ENCODE measurements at places on chromosomes 7 and 10.

- no peak for DNase-seq
Observed at GRCh38 chr10:33725430-33725829, 391.0 kb upstream of the NRP1 start.

DNA sequence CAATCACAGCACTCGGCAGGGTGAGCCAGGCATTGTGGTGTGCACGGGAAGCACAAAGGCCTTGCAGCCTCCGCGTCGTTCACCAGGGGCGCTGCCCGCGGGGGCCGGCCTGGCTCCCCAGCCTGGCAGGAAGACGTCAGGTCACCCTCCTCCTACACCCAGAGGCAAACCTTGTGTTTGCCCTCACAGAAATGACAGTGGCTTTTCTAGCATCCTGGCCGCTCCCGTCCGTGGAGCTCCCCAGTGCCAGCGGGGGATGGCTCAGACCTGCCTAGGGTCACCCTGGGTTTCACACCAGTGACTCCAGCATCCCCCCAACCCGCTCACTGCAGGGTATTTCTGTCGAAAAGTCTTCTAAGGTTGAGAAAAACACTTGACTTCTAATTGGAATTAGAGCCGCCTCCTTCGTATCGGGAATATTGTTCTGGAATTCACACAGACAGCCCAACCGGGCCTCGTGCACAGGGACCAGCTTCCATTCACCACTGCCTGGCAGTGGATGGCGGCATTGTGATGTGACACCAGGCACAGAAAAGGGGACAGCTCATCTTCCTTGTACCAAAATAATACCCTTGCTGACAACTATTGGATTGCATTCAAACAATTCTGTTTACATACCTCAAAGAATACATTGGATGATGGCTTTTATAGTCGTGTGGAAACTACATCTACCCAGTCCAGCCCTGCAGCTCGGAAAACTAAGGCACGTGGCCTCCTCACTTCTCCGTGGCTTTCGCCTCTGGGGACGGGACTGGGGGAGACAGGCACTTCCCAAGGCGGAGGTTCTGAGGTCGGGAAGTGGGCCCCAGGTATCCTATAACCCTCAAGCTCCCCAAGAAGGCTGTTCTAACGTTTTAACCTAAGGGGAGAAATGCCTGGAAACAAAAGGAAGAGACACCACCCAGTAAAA is 109.0 kb downstream of the EBF3 start:
- DNase-seq = no peak

DNA sequence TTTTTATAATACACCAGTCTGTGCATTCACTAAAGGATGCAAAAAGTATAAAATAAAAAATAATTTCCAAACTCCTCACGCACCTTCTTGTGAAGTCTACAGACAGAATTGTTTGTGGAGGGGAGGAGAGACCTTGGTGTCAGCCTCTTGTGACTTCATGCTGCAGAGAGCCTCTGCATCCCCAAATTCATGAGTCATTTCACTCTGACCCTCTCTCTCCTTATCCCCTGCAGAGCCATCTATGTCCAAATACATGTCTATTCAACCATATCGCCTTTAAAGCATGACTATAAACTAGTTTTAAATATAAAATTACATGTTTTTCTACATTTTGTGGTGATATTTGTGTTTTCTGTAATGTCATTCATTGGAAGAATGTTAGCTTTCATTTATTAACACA is 6.0 kb downstream of the CREB5 start:
- DNase-seq = no peak

GRCh38 chr7:79822620-79823240 is 311.9 kb upstream of the GNAI1 start:
- no peak for DNase-seq

GRCh38 chr10:13795653-13796555 is 209.1 kb downstream of the PRPF18 start:
- DNase-seq = no peak

- no peak for DNase-seq
Observed at GRCh38 chr10:132566892-132567291, 29.3 kb downstream of the INPP5A start.

GRCh38 chr7:150927956-150928344 is 50.2 kb downstream of the KCNH2 start:
- DNase-seq = no peak

DNA sequence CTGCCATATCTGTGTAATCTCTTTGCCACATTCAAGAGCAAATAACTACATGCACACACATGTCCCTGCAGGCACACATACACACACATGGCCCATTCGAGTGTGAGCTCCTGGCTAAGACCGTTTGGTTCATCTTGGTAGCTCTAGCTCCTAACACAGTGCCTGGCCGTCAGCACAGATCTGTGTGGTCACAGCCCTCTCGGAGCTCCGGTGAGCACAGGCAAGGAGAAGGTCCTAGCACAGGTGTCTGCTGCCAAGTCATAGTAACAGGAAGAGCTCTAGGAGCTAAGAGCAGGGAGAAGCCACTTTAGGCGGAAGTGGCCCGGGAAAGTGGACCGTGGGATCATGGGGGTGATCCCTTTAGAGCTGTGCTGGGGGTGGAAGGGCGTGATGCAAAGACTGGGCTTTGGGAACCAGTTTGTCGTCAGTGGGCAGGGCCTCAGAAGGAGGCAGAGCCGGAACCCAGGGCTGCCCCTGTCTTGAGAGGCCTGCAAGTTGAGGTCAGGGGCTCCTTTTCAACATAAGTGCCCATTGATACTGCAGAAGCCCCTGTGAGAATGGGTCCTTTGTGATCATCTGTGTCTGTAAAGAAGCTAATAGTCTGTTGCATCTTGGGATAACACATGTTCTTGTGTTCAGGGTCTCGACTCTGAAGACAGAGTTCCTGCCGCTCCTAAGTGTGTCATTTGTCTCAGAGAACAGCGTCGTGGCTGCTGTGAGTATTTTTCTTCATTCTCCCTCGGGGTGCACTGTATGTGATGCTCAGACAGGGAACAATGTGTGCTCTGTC is 16.6 kb upstream of the ARPC1B start:
- no peak for DNase-seq

GRCh38 chr10:123788981-123789380 is 102.6 kb downstream of the CPXM2 start:
- DNase-seq = no peak

DNA sequence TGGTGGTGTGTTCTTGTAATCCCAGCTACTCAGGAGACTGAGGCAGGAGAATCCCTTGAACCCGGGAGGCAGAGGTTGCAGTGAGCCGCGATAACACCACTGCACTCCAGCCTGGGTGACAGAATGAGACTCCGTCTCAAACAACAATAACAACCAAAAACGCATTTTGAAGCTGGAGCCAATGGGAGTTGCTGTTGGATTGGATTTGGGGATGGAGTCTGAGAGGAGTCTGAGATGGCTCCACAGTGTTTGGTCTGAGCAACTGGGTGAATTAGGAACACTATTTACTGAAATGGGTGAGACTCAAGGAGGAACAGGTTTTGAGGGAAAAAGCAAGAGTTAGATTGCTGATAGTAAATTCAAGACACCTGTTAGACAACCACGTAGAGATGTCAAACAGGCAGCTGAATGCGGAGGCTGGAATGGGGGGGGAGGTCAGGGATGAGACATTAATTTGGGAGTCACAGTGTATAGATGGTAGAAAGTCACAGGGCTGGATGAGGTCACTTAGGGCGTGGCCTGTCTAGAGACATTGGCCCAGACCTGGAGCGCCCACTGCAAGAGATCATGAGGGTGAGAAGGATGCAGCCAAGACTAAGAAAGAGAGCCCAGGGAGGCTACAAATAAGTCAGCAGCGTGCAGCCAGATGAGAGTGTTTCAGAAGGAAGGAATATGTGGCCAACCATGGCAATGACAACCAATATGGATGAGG is 56.4 kb downstream of the CYCS start:
- DNase-seq = no peak

DNA sequence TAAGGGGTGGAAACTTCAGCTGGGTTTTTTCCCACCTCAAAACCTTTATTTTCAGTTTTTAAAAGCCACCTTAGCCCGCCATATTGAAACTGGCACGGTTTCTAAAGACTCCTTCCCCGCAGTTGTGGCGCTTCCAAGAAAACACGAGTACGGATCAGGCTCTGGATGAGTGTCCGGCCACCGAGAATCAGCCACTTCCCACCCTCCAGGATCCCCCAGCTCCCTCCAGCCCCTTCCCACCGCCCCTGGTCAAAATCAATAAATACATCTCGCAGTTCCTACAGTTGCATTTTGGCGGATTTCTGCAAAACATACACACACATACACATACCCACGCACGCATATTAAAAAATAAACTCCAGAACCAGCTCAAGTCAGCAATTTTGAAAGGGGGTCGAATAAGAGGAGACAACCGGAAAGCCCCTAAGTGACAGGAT is 1.1 kb downstream of the SFMBT2 start:
- no peak for DNase-seq

GRCh38 chr10:63300801-63301200 is 165.0 kb downstream of the JMJD1C start:
- DNase-seq = no peak

DNA sequence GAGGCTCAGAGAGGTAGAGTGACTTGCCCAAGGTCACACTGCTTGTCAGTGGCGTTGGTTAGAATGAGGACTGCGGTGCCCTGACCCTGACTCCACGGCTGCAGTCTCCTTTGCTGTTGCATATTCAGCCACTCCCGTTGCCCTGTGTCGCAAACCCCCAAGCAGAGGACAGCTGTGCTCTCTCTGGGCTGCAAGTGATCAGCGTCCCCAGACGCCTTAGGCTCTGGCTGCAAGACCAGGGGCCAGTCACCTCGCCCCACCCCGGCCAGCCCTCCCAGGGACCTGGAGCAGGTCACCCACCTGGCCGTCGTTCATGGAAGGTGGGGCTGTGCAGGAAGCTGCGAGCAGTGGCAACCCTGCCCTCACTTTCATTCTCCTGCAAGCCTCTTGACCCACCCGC is 51.7 kb upstream of the NANOS1 start:
- no peak for DNase-seq

DNA sequence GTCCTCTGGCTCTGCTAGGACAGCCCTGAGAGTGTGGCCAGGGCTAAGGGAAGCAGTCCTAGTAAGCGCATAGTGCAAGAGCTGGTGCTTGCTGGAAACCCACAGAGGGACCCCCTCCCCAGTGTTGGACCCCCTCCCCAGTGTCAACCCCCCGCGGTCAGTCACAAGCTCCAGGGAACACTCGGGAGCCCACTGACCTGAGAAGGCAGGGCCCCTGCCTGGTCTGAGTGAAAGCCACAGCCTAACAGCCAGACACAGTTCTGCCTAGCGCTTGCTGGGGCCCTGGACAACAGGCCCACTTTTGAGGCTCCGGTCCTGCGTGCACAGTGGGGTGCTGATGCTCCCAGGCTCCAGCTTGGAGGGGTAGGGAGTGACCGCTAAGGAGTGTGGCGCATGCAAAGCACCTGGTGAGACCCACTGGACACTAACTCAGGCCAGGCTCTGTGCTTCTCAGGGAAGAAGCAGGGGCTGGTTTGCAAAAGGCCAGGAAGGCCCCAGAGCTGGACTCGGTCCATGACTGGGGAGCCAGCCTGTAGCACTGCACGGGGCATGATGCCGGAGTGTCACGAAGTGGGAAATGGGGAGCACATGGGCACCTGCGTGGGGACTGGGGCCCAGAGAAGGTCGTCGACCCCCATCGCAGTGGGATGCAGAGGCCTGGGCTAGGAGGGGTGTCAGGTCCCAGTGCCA is 175.8 kb upstream of the PPP2R2D start:
- no peak for DNase-seq

DNA sequence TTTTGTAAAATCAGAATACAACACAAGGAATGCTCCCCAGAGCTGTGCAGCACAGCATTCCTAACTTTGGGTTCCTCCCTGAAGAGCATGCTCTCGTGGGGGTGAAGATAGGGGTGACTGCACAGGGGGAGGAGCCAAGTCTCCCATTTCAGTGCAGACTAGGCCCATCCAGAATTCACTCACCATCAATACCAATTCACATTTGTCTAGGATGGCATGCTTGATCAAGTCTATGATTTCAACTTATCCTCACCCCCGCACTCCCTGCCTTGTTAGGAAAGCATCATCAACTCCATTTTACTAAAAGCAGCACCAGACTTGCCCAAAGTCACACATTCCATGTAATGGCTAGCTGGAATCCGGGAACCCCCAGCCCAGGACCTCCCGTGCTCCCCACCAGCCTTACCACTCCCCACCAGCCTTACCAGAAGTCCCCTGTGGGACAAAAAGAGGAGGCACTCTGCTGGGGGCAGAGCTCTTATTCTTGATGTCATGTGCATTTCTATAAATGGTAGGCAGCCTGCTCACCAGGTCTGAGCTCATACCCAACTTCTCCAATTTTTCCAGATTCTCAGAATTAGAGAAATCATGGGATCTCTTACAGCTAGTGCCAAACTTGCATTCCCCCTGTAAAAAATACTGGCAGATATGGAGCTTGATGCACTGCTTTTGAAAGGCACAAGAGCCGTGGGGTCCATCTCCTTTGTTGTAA is 6.2 kb downstream of the PARP12 start:
- no peak for DNase-seq

DNA sequence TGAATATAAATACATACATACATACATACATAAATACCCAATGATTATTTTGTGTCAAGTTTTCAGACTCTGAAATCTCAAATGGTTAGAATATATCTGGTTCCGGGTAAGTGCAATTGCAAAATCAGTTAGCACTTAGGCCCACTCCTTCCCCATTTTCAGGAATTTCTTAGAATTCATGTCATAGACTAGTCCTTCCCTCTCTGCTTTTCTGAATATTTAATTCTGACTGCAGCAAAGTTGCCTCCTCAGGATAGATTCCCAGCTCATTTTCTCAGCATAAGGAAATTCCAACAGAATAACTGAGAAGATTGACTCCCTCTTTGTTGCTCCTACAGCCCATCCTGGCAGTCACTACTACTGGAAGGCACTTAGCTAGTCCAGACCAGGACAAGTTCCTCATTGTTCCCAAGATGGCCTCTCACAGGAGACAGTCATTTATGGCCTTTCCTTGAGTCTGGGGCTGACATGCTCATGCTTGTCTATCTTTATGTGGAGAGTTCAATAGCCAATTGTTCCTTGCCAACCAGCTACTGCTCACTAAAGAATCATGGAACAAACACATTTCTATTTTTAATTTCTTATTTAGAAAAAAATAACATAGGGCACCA is 142.9 kb upstream of the ITGB1 start:
- no peak for DNase-seq

DNA sequence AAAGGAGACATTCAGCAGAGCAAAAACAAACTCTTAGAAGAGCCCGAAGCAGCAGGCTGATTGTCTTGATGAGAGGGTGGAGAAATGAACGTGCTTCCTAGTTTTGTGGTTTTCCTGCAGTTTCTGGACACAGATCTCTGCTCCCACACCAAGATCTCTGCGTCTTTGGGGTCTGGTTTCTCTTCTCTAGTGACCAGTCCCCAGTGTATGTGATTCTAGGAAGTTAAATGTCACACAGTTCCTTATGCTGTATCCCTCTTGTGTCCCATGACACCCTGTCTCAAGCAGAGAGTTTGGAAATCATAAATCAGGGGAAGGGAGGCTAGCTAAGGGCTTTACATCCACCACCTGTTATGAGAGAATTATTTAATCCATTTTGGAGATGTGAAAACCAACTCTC is 55.4 kb upstream of the KLF14 start:
- DNase-seq = no peak

- no peak for DNase-seq
Observed at GRCh38 chr7:108247614-108248013, 117.5 kb upstream of the LAMB4 start.
